ENCODE measurements at places on chromosomes 7 and 10. TPM values are rescaled to one million over a fixed set of nuclear protein-coding genes. Genes with fewer than 3 reads are reported as not detected.

OR9A2 gene
- not detected for total RNA-seq

SSC4D gene
- total RNA-seq = 0.38 TPM

DNA sequence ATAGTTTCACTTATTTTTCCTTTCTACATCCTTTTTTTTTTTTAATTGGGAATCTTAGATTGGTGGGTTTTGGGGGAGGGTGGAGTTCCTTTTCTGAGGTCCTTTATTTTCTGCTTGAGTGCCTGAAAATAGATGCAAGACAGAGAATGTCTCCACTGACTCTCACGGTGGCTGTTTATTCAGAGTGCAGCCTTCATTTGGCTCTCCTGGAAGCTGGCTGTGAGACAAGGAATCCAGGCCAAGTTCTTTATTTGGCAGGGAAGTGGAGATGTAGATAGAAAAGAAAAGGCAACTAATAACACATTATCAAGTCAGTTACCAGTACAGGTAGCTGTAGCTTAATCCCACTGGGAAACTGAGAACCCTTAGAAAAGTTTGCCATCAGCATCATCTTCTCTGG lies 118.6 kb downstream of the CNTNAP2 start:
- DNase-seq = no peak

GRCh38 chr10:93406364-93407145 lies 75.6 kb downstream of the MYOF start:
- no peak for DNase-seq

DNA sequence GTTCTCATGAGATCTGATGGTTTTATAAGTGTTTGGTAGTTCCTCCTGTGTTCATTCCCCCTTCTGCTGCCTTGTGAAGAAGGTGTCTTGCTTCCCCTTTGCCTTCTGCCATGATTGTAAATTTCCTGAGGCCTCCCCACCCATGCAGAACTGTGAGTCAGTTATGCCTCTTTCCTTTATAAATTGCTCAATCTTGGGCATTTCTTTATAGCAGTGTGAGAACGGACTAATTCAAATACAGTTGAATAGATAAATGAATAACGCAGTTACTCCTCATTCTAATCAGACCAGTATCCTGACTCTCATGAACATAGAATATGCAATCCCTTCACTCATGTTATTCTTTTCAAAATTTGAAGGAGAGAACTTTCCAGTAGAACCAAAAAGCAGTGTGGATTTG lies 375.0 kb upstream of the FZD8 start:
- DNase-seq = no peak

DNA sequence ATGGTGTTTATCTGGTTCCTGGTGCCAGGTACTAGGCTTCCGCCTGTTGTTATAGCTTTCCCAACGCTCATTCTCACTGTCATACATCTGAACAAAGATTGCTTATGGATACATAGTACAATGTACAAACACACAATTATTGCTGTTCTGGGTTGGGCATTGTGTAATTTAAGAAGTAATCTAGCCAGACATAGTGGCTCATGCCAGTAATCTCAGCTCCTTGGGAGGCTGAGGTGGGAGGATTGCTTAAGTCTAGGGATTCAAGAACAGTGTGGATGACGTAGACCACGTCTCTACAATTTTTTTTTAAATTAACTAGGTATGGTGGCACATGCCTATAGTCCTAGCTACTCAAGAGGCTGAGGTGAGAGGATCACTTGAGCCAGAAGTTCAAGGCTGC lies 9.3 kb upstream of the CROT start:
- DNase-seq = no peak

DNA sequence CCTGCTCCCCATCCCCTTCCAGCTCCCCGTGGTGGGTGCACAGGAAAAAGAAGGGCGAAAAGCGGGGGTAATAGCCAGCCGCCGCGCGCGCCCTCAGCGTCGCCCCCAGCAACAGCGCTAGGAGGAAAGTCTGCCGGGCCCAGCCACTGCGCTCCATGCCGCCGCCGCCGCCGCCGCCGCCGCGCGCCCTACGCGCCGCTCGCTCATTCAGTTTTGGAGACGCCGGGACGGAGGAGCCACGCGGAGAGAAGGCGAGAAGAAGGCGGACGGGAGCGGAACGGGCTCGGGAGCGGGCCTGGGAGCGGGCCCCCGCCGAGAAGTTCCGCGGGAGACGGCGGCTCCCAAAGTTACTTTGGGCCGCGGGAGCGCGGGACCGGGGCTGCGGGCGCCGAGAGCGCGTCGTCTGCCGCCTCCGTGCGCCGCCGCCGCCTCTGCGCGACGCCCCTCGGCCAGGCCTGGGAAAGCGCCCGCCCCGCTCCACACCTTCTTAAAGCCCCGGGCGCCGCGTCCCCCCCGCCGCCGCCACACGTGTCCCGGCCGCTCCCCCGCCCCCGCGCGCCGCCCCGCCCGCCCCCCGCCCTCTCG lies at the start of gene RELN:
TSS of gene RELN (minus strand) at position 459 of the 585 bp plus-strand sequence. CDS start at position 157, 302 bp downstream.
- DNase-seq = peak; percentile 69

HOXA2 gene
- total RNA-seq = 2.0 TPM

SLC26A4 gene
- total RNA-seq = 0.57 TPM

DNA sequence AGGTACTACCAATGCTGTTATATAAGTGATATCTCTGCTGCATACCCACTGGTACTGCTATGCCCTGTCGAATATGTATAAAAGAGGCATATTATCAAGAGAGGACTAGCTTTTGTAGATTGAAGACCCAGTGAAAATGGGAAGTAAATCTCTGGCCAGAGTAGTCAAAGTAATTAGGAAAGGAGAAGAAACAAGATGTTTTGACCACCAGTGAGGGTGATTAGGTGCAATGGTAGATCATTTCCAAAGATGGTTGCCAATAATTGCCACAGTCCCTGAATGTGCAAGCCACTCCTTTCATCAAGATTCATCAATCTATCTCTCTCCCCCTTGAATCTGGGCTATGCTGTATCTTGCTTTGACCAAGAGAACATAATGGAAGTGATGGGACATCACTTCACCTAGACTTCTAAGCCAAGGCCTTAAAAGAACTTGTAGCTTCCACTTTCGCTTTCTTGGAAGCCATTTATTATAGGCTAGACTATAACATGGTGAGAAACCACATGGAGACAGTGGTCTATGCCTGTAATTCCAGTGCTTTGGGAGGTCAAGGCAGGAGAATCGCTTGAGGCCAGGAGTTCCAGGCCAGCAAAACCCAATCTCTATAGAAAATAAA lies 52.6 kb upstream of the ST8SIA6 start:
- DNase-seq = no peak

TTYH3 gene
- total RNA-seq = 50.1 TPM

DNA sequence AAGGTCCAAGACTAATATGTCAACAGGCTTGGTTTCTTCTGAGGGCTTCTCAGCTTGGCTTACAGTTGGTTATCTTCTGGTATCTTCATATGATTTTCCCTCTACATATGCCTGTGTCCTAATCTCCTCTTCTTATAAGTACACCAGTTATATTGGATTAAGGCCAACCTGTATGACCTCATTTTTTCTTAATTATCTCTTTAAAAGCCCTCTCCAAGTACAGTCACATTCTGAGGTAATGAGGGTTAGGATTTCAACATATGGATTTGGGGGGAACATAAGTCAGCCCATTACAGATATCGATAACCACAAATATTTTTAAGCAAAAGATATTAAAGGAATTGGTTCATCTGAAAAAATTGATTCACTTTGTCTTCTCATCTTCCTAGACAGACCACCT lies 49.2 kb downstream of the IQUB start:
- DNase-seq = no peak

CPA4 gene
- total RNA-seq = 0.62 TPM

GRCh38 chr10:7320072-7320471 lies 90.8 kb downstream of the SFMBT2 start:
- DNase-seq = no peak

GRCh38 chr7:134908289-134908688 lies 78.0 kb upstream of the AGBL3 start:
- DNase-seq = no peak

- no peak for DNase-seq
Observed at GRCh38 chr7:1744296-1745017, 74.4 kb downstream of the ELFN1 start.

DNA sequence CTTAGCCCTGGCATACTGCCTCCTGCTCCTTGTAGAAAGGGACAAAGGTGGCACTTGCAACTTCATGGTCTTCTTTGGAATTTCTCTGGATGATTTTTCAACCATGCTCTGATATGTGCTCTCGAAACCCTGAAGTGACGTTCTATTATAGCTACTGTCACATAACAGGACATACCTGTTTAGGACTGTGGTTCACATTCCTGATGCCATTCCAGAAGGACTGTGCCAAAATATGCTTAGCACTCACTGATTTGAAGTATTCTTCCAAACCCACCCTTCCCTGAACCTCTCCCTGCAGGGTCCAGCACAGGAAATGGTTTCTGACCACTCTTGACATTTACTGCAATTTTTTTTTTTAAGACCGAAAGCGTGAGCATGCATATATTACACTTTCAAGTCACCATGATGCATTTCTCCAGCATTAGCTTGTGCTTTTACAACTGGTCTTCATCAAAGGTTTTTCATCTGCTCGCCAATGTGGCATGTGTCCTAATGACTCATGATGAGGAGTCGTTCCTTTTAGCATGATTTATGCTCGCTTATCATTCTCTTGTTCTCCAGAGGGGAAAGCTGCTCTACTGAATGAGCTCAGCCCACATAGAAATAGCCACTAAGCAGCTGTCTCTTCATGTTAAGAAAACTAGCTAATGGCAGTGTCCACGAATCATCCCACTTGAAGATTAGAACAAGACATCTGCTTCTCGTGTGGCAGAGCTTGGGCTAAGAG lies 135.2 kb downstream of the ADAM12 start:
- no peak for DNase-seq

DNA sequence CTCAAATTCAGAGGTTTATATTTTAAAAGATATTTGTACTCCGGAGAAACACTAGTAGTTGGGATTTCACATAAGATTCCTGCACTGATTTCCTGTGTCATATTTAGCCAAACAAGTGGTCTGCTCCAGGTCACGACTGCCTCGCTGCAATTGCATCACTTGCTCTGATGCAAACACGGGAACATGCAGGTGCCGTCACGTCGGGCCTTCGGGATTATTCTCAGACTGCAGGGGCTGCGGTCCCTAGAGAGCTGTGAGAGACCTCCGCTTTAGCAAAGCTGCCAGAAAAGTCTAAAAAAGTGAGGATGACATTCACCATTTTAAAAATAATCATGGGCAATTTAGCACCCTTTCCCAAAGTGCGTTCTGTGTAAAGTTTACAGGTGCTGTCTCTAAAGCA lies 93.5 kb upstream of the DDC start:
- peak; percentile 68 for DNase-seq

TACC2 gene
- total RNA-seq = 75.8 TPM

GRCh38 chr10:132430861-132431271 lies 33.9 kb downstream of the PWWP2B start:
- DNase-seq = no peak

GRCh38 chr7:102021841-102022618 lies 204.6 kb downstream of the CUX1 start:
- peak; percentile 38 for DNase-seq

DNA sequence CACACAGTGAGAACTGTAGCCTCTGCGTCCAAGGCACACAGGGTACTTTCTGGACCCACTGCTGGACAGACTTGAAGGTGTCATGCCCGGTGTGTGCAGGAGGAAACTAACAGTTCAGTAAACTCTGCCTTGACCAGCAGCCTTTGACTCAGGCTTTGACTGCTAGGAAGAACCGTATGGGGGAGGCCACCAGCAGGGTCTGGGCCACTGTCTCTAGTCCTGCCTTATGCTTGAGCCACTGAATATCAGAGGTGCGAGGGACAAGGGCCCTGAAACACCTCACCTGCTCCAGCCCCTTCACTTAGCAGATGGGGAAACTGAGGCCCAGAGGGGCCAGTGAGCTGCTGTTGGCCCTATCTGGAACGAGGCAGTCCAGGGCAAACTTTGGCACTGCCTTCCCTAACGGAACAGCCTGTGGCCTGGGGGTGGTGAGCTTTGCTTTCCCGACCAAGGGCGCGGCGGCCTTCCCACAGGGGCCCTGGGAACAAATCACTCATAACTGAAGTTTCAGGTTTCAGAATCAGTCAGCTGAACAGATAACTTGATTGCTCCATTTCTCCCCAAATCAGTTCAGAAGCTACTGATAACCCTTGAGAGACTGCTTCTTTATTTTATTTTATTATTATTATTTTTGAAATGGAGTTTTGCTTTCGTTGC lies 130.0 kb downstream of the FAM53B start:
- no peak for DNase-seq

DNA sequence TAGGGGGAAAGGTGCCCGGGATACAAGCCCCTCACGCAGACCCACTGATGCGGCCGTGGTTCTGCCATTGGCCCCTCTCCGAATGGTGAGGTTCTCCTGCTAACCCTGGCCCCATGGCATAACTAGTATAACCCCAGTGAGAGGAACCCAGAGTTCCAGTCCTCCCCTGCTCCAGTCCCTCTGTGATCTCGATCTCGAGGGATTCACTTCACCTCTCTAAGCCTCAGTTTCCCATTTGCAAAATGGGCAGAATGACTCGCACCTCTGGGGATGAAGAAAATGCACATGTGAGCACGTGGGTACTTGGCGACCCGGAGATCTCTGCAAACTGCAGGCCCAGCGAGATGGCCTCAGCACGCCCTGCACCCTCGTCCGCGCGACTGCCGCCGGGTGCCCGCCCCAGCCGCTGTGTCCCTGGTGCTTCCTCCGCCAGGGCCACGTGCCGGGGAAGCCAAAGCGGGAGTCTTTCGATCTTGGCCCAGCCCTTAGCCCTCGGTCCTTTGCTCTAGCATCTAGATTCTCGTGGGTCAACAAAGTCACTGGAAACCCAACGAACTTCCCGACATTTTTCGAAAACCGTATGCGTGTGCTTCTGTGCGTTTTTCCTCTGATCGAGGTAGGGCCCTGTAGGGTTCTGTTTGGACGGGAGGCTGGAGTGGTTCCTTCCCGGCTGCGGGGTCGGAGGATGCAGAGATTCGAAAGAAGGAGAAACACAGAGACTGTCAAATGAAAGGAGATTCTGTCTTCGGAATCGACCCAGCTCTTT lies 169.8 kb downstream of the UBE2H start:
- peak; percentile 82 for DNase-seq

- DNase-seq = no peak
Observed at GRCh38 chr7:43753843-43754242, 4.6 kb upstream of the BLVRA start.

- DNase-seq = peak; percentile 88
Observed at GRCh38 chr7:140230516-140230860, 53.7 kb upstream of the KDM7A start.

TRUB1 gene
- 9.8 TPM for total RNA-seq

DNA sequence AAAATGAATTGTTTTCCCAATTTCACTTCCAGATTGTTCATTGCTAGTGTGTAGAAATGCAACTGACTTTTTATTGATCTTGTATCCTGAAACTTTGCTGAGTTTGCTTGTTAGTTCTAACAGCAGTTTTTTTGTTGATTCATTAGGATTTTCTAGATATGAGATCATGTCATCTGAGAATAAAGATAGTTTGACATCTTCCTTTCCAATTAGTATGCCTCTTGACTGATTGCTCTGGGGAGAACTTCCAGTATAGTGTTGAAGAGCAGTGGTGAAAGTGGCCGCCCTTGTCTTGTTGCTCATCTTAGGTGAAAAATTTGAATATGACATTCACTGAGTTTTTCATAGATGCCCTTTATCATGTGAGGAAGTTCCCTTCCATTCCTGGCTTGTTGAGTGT lies 11.9 kb upstream of the SUN1 start:
- DNase-seq = no peak

GRCh38 chr10:72418679-72419078 lies 64.0 kb upstream of the DNAJB12 start:
- no peak for DNase-seq

GRCh38 chr7:101942603-101943210 lies 125.3 kb downstream of the CUX1 start:
- DNase-seq = peak; percentile 64

GRCh38 chr7:43856316-43856715 lies 13.0 kb downstream of the MRPS24 start:
- no peak for DNase-seq

Measured in posterior vena cava (tissue), 2 donors.